ENCODE measurements at places on chromosomes 12 and 14. TPM values are rescaled to one million over a fixed set of nuclear protein-coding genes. Genes with fewer than 3 reads are reported as not detected.

- DNase-seq: no peak
These were observed 53.6 kb downstream of the ARF6 start for GRCh38 chr14:49946320-49947141.

GRCh38 chr12:106309671-106310505 lies 7.4 kb downstream of the TCP11L2 start:
- no peak for DNase-seq

DNA sequence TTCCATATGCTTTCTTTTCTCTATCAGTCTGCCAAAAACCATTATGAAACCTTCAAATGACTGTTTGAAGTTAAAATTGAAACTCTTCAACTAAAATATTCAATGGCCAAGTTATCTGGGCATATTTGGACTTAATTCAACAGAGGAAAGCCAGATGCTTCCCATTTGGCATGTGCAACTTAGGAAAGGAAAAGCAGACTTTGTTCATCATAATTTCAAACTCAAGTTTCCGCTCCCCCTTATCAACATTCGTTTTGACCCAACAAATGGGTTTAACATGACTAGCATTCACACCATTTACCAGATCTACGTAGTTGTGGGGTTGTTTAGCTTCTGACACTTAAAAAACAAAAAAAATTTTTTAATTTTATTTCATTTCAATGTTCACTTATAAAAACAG lies 75.7 kb downstream of the PLEKHG7 start:
- DNase-seq: no peak

DNA sequence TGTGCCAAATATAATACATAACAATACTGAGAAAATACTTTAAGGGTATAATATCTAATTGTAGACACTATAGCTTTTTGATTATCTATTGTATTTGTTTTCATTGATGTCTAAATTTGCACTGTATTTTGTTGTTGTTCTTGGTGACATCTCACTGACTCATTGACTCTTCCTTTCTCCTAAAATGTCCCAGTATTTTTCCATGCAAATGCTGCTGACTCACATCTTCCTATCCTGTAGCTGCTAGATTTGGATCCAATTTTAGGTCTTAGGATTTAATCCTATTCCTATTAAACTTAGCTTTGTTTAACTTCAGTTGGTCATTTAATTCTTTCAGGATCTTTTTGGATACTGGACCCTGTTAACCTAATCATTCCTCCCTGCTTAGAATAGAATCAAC lies 148.5 kb downstream of the TMTC2 start:
- no peak for DNase-seq

DNA sequence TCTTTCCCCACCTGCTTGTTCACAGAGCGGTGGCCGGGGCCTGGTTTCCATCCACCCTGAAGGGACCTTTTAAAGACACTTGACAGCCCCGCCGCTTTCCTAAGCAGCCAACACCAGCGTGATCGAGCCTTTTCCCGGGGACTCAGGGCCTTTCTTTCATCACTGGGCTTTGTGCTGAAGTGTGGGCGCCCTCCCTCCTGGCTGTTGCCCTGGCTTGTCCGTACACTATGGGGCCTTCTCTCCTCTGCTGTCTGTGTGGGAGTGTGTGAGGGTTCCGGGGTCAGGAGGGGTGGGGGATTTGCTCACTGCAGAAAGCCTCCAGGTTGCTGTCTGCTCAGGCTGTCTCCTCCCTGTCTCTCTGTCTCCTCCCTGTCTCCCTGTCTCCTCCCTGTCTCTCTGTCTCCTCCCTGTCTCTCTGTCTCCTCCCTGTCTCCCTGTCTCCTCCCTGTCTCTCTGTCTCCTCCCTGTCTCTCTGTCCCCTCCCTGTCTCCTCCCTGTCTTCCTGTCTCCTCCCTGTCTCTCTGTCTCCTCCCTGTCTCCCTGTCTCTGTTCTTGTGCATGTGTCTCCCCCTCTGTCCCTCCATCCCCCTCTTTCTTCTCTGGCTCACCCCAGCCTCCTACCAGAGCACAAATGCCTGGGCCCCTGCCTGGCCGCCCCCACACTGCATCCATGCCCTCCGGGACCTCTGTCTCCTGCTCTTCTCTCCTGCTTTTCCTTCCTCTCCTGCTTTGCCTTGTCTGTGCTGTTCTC lies 64.7 kb downstream of the CCDC92 start:
- DNase-seq: no peak

Gene EML5
- total RNA-seq: 0.49 TPM

Gene ATXN3
- 37.8 TPM for total RNA-seq

Measured in vagina (tissue), 2 donors.